B cell (primary cell): ENCODE measurements at places on chromosomes 13 and 19. TPM values are rescaled to one million over a fixed set of nuclear protein-coding genes. Genes with fewer than 3 reads are reported as not detected.

- H3K4me3 ChIP-seq, result peak overlapping the region; percentile 3
- peak overlapping the region; percentile 97 for H3K27ac ChIP-seq
- peaks cover 75% of the 10 kb centered on the region for H3K4me1 ChIP-seq
Observed at GRCh38 chr19:39951686-39952085, 17.3 kb upstream of the FCGBP start.

- no peaks in the 10 kb centered on the region for H3K27me3 ChIP-seq
- H3K4me3 ChIP-seq, result no peak overlapping the region
- no peaks in the 10 kb centered on the region for H3K36me3 ChIP-seq
- DNase-seq, result no peak
- no peaks in the 10 kb centered on the region for H3K4me1 ChIP-seq
Observed at GRCh38 chr19:37874784-37875183, 31.6 kb downstream of the WDR87 start.

Gene PEG3
- total RNA-seq, result not detected in 2 replicates

DNA sequence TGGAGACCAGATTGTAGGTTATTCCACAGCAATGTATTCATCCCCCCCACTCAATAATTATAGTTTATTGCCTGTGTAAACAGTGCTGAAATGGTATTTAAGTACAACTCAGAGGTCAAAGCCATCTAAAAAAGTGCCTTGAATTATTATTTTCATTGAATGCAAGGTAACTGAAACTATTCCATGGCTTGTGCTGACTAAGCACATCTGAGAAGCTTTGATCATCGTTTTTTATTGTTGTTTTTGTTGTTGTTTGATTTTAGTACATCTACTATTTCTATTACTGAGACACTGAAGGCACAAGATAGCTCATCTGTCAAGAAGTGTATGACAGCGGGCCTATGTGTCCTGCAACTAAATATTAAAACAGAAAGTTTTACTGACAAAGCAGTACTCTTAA, 308.0 kb downstream of the OXGR1 start:
- H3K27me3 ChIP-seq, result no peaks in the 10 kb centered on the region
- DNase-seq, result no peak
- H3K36me3 ChIP-seq, result no peaks in the 10 kb centered on the region
- H3K4me3 ChIP-seq, result no peak overlapping the region
- no peak overlapping the region for H3K27ac ChIP-seq
- no peaks in the 10 kb centered on the region for H3K4me1 ChIP-seq
